H4 (cell line): ENCODE measurements at places on chromosomes 6 and 20. TPM values are rescaled to one million over a fixed set of nuclear protein-coding genes. Genes with fewer than 3 reads are reported as not detected.
A peak's percentile ranks its signal among the peaks of the same experiment; 100 is the strongest.

CLPSL1 gene
- total RNA-seq = not detected in 2 replicates

TXLNB gene
- total RNA-seq = 0.04 and 0.18 TPM in 2 replicates

DNA sequence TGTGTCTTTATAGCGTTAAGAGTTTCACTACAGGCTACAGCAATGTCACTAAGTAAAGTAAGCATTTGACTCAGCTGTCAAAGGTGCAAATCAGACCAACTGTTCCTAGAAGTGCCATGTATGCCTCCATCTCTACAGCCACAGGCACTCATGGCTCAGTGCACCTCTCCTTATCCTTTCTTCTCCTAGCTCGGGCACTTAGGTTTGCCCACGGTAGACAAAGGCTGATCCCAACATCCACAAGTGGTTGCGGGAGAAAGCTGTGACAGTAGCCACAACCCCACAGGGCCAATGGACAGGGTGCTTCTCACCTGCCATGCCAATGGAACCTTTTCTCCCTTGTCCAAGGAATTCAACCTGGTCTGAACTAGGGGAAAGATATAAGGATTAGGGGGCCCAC lies 228.5 kb upstream of the EXOC2 start:
- DNase-seq = no peak

DNA sequence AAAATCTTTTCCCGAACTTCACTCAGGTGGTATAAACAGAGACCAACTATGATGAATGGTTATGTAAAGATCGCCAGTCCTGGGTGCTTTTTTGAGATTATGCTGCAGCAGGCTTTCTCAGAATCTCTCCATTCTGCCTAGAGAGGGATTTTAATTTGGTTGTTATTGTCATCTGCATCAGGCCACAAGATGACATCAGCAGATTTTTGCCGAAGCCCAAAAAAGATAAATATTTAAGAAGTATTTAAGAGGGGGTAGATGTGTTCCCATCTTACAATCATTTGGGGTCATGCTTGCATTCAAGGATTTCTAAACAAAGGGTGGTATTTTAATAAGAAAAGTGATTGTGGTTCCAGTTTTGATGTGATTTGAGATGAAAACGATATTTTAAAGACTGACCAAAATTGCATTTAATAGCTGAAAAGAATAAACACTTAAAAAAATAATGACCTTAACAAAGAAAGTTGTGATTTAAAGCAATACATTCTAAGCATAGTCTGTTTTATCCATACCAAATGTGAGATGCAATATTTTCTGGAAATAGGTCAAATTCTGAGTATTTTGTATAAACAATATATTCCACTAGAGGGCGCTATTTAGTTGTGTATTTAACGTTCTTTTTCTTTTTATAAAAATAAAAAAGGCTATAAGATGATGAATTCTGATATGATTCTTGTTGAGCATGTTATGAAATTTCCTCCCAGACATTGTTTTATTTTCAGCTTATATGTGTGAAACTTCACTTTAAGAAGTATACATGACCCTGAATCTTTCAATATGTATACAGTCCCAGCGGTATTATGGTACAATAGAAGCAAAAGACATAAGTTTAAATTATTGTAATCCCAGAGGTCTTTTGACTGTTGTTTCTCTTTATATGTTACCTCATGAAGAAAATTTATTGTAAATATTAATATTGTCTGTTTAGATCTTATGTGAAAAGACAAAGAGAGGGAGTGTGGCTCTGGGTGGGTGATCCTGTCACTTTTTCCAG lies 51.0 kb upstream of the ZFP64 start:
- peak; percentile 6 for DNase-seq

TBX18 gene
- 0.47 and 0.48 TPM in 2 replicates for total RNA-seq

SCP2D1 gene
- not detected in 2 replicates for total RNA-seq

GRCh38 chr6:111591370-111591900 lies 14.2 kb downstream of the TRAF3IP2 start:
- peak; percentile 94 for DNase-seq

GRCh38 chr6:31479151-31479932 lies 18.6 kb upstream of the MICB start:
- no peak for DNase-seq

DNA sequence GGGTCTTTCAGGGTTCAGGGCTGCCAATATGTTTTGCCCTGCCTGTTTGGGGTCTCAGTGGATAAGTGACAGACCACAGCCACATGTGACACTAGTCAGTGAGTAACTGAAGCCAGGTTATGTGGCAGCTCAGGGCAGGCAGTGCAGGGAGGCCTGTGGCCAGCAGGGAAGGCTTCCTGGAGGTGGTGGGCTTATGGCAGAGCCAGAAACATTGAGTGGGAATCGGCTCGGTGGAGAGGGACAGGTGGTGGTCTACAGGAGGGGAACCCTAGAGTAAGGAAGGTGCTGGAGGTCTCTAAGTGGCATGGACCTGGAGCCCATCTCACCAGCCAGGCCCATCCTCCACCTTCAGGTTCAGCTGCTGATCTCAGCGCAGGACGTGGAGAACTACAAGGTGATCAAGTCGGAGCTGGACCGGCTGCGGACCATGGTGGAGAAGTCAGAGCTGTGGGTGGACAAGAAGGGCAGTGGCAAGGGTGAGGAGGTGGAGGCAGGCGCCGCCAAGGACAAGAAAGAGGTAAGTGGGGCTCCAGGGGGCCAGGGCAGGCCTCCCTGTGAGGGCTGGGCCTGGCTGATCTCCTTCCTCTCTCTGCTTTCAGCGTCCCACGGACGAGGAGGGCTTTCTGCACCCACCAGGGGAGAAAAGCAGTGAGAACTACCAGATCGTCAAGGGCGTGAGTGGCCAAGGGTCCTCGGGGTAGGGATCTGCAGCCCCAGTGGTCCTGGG lies 34.9 kb downstream of the UQCC2 start:
- no peak for DNase-seq

- DNase-seq = peak; percentile 5
Measured at GRCh38 chr6:112330071-112330878, 16.9 kb upstream of the RFPL4B start.

BLOC1S5 gene
- total RNA-seq = 13.9 and 14.8 TPM in 2 replicates

ERVFRD-1 gene
- total RNA-seq = not detected in 2 replicates

GRCh38 chr6:156425359-156426020 lies 351.7 kb upstream of the ARID1B start:
- peak; percentile 64 for DNase-seq

DNA sequence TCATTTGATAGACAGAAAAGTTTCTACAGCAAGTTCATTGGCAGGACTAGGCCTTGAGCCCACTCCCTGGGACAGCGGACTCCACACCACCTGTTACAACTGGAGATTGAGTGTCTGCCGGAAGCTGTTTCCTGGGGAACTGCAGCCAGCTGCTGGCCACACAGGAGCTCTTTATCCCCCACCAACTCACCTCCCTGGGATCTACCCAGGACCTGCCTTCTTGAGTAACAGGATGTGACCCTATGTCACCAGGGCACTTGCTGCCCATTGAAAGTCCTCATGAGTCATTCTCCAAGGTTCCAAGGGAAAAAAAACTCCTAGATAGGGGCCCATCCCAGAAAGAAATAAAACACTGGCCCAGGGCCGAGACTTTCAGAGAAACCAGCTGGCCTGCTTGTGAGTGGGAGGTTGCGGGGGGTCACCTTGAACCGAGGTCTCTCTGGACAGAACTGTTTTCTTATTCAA lies 37.4 kb upstream of the SLC9A8 start:
- peak; percentile 88 for DNase-seq

DNA sequence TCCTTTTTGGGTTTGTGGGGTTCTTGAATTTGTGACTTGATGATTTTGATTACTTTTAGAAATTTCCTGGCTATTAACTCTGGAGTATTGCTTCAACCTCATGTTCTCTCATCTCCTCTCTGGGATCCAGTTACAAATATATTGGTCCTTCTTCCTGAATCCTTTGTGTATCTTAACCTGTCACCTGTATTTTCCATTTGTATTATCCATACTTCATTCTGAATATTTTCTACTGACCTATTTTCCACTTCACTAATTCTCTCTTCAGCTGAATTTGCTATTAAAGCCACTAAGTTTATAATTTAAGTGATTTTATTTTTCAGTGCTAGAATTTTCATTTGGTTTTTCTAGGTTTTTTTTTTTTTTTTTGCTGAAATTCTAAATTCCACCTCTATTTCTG lies 6.4 kb upstream of the BHLHE23 start:
- no peak for DNase-seq

MCCD1 gene
- total RNA-seq = not detected in 2 replicates

DNA sequence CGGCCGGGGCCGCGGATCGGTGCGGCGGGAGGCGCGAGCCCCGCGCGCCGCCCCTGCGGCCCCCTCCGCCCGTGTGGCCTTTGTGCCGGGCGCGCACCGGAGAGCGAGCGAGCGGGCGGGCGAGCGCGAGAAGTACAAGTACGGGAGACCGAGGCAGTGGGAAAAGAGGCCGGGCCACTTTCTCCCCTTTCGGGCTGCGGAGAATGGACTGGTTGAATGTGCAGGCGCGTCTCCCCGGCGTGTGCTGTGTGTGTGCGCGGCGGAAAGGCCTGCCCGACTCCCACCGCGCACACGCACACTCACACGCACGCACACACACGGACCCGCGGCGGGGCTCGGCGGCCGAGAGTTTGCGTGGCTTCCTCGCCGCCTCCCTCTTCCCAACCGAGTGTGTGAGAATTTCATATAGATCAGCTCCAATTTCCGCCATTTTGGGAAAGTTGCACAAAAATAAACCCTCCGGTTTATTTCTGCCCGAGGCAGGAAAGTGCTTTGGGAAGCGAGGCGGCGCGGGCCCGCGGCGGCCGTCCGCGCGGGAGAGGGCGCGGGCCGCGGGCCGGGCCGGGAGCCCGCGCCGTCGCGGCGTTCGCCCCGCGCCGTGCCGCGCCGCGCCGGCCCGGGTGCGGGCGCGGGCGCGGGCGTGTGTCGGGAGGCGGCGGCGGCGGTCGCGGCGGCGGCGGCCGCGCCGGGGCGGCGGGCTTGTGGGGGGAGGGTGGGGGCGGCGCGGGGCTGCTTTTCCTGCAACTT lies 1.1 kb downstream of the L3MBTL3 start:
- DNase-seq = no peak

GRM1 gene
- 0.02 and 0.53 TPM in 2 replicates for total RNA-seq

DNA sequence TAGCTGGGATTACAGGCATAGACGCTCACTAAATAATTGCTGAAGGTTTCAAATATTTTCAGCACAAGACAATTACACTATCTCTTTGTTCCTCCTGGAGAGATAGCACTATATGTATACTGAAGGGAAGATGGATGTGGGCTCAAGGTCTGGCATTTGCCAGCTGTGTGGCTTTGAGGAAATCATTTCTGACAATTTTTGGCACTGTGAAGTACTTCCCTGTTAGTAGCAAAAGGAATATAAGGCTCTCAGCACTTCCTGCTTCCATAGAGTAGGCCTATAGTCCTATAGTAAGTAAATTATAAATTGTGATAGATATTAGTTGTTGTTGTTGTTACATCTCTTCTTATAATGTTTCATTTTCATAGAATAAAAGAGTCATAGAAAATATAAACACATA lies 271.1 kb downstream of the SAMD5 start:
- DNase-seq = no peak

DNA sequence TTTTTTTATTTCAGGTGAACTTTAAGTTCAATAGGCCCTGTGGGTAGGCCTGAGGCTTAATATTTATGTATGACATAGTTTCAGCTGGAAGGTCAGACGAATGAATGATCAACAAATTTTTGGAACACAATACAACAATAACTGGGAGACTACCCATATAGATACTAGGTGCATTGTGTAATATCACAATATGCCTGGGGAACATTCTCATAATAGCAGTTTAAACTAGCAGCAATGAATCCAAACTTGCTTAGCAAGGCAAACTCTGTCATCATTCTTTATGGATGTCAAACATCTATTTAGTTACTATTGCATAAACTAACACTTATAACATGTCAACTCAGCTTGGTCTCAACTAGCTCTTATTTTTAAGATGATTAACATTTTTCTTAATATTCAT lies 49.3 kb downstream of the ELOVL4 start:
- no peak for DNase-seq

GRCh38 chr6:132247381-132248159 lies 153.7 kb downstream of the MOXD1 start:
- DNase-seq = no peak

THBD gene
- total RNA-seq = 0.04 and 0.33 TPM in 2 replicates

C20orf144 gene
- total RNA-seq = not detected in 2 replicates

KHDC1L gene
- 1.3 TPM in 1 of 2 replicates, not detected in the other for total RNA-seq

DNA sequence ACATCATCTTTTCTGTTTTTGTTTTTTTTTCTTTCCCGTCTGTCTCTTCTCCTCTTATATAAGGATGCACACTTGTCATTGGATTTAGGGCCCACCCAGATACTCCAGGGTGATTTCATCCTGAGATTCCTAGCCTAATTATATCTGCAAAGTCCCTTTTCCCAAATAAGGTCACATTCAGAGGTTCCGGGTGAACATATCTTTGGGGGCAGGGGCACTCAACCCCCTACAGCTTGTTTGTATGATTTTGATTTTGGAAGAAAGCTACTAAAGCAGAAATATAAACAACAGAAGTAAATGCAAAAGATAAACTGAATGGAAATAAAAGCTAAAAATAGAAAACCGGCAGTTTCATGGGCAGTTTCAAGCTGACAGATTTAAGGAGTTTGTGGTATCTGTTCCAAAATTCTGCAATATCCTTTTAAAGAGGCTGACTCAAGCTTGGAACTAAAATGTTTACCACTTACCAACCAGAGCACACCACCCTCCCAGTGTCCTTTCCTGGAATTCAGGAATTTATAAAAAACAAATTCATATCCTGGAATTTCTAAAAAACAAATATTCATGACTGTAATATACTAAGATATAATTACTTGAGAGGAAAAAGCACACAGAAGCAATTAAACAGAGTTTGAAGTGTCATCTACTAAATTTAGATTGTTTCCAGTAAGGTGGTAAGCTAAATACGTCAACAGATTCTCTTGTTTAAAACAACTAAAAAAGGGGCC lies 100.0 kb upstream of the CARMIL1 start:
- DNase-seq = peak; percentile 64

GRCh38 chr6:118350881-118351430 lies 197.1 kb upstream of the PLN start:
- peak; percentile 12 for DNase-seq

ULBP2 gene
- total RNA-seq = 11.6 and 15.7 TPM in 2 replicates

DNA sequence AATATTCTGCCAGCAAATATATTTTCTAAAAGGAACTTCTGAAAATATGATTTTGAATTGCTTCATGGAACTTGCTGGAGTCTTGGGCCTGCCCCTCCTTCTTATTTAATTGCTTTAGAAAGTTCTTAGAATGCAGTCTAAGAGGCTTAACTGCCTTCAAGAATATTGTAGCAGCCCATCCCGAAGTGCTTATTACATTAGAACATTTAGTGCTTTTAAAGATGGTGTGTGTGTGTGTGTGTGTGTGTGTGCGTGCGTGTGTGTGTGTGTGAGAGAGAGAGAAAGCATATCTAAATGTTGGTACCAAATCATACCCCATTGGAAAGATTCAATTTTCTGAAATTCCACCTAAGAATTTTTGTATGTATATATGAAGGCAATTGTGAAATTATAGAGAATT lies 193.5 kb downstream of the SLC24A3 start:
- no peak for DNase-seq

GRCh38 chr20:62782149-62782892 lies 14.0 kb upstream of the MRGBP start:
- DNase-seq = no peak
